HCT116 (cell line): ENCODE measurements at places on chromosomes 12 and 14. TPM values are rescaled to one million over a fixed set of nuclear protein-coding genes. Genes with fewer than 3 reads are reported as not detected.
A peak's percentile ranks its signal among the peaks of the same experiment; 100 is the strongest.

GRCh38 chr14:104440297-104440956 lies 139.1 kb upstream of the C14orf180 start:
- DNase-seq, result no peak

GRCh38 chr12:27367078-27367477 lies 34.4 kb downstream of the BMAL2 start:
- DNase-seq, result no peak

Gene NELL2
- 1.1 TPM for total RNA-seq

- DNase-seq, result no peak
Observed at GRCh38 chr12:27627123-27627852, 69.0 kb upstream of the REP15 start.

GRCh38 chr14:93245764-93246420 lies 38.8 kb downstream of the UBR7 start:
- DNase-seq, result no peak

Gene SLCO1A2
- 0.49 TPM for total RNA-seq

Gene ASPG
- not detected for total RNA-seq

DNA sequence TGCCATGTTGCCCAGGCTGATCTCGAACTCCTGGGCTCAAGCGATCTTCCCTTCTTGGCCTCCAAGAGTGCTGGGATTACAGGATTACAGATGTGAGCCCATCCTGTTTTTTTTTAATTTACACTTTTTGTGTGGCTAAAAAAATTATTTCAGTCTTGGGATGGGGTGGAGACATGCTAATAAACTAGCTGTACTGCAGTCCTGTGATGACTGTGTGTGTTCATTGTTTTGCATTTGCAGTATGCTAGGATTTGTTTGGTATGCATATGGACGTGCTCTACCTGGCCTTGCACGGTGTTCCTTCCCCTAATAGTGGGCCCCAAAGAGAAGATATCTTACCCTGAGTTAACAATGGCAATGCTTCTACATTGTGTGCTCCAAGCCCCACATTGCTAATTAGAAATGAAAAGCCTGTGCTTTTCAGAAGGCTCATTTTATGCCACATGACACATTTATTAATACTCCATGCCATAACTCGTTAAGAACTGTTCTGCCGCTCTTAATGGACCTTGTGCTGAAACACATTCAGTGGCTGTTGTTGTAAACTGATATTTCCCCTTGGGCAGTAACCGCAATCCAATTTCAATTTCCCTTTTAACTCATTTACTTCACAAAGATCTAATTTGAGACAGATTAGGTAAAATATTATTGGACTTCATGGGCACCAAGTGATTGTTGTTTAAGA lies 86.4 kb downstream of the SCN8A start:
- no peak for DNase-seq

- DNase-seq, result no peak
Observed at GRCh38 chr14:65731933-65732506, 319.5 kb downstream of the FUT8 start.

DNA sequence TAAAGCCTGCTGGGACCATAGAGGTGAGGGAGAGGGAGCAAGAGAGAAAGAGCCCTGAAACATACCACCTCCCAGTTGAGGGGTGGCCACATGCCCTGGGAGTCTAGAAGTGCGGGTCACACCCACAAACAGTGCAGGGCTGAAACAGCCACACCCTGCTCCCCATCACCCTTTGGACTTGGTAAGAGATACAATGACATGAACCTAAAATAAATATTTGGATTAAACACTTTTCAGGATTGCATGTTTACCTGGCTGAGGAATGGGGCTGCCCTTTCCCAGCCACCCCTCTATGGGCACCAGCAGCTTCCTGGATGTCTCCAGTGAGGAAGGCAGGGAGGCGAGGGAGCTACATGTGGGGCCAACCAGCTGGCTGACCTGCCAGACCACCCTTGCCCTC lies 39.0 kb upstream of the TC2N start:
- no peak for DNase-seq

DNA sequence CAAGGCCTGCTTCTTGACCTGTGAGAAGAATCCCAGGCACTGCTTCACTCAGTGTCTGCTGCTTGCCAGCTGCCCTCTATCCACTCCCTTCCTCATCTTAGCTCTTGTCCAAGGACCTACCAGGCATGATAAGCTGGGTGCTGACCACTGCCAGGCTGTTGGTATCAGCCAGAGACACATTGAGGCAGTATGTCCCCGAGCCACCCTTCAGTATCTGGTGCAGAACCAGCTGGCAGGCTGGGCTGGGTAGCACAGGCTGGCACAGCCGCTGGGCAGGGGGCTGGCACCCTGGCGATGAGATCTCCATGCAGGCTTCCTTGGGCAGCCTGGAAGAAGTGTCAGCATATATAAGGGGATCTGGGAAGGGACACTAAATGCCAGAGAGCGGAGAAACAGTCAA lies 10.5 kb downstream of the PMEL start:
- DNase-seq, result no peak

Gene CAPZA3
- not detected for total RNA-seq

- DNase-seq, result no peak
Observed at GRCh38 chr12:21451529-21451928, 14.1 kb downstream of the PYROXD1 start.

GRCh38 chr12:124289634-124290600 lies 5.0 kb upstream of the RFLNA start:
- no peak for DNase-seq

DNA sequence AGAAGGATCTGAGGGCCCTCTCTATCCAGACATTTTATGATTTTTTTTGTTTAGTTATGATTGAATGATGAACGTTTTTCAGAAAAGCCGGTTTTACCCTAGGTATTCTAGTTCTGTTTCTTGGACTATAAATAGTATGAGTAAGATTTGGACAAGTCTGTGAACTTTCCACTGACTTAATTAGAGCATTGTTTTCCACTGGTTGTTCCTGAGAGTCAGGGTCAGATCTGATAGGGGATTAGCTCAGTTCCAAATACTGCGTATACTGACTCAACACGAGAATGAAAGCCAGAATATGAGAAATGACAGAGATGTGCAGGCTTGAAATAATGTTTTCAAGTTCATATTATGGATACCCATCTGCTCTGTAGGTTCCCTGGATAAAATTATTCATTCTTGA lies 361.6 kb downstream of the AEBP2 start:
- DNase-seq, result no peak

Gene CISTR
- not detected for total RNA-seq

- DNase-seq, result no peak
Observed at GRCh38 chr12:16076970-16077522, 165.9 kb downstream of the DERA start.

GRCh38 chr14:87411370-87411769 lies 581.6 kb downstream of the GALC start:
- DNase-seq, result no peak

GRCh38 chr12:53985994-53986685 lies 1.2 kb downstream of the HOXC10 start:
- no peak for DNase-seq

Gene KRT72
- total RNA-seq, result 0.17 TPM

GRCh38 chr12:26571560-26571959 lies 261.4 kb downstream of the ITPR2 start:
- DNase-seq, result no peak

GRCh38 chr14:78446807-78447206 lies 276.6 kb downstream of the NRXN3 start:
- DNase-seq, result no peak

DNA sequence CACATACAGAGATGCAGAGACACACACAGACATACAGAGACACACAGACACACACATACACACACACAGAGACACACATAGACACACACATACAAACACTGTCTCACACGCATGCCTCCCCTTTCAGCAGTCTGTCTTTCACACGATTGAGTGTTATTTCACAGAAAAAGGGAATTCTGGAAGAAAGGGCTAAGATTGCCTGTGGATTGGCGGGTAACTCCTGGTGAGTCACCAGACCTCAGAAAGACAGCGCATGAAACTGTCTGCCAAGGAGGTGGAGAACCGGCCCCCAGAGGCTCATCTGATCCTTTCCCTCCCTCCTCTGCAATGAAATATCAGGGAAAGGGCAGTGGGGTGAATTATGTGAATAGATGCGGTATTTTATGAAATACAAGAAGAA lies 127.2 kb upstream of the GSC start:
- no peak for DNase-seq

Gene ERP27
- total RNA-seq, result 0.39 TPM

DNA sequence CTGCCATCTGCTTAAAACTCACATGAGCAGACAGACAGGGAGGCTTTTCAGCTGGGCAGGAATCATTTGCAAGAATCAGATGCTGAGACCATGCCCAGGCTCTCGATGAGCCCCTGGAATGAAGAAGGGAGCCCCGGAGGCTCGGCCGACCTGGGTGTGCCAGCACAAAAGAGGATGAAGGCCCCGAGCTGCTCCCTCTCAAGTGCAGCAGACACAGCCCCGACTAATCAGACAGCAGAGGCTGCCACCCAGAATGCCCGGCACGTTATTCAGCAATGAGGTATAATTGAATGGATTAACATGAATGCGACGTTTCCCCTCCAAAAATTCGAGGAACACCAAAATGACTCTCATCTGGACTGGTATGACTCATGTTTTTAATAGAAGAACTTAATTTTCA lies 58.9 kb downstream of the BCL11B start:
- no peak for DNase-seq

DNA sequence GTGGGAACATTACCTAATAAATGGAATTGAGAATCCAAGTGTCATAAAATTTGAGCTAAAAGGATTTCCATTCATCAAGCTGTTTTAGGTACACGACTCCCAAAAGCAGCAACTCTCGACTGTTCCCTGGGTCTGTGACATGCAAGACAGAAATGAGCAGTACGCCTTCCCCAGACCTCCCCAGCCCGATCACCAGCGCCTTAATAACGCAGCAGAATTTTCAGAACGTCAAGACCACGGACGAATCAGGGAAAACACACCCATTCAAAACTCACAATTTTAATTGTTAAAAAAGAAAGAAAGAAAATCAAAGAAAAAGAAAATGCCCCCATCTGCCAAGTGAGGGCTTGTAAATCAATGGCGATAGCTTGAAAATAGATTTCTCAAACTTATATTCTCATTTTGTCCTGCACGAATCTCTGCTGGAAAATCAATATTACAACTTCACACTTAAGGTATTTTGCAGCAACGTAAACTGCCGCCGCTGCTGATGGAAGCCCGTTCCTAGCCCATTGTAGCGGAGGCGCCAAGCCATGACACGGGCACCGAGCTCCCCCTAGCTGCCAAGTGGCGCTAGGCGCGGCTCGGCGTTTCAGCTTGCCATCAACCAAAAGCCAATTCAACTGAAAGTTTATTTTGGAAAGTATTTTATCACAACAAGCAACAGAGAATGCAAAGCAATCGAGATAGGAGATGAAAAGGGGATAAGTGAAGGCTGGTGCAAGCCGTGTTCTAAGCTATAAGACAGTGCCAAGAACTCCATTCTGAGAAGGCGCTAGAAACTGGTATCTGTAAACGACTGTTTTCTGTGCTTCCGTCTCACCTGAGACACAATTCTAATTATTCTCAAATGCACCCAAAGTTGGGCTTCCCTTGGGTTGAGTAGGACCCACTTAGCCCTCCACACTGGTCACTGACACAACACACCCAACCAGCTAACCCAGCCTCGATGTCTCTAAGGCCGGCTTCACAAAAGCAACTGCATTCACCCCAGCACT lies 5.5 kb downstream of the BCL11B start:
- DNase-seq, result peak; percentile 45

Gene CD9
- total RNA-seq, result 182 TPM

DNA sequence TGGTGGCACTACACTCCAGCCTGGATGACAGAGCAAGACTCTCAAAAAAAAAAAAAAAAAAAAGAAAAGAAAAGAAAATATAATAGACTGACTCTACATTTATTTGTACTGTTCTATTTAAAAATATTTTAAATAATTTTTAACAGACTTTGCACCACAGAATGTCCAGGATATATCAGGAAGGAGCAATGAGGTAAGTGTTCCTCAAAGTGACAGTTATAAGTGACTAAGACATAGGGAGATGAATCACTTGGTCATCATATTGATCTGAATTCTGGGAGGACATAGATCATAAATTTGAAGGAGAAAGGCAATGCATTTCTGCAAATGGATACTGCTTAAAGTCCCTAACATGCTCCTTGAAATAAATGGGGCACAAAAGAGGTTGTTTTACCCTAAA lies 221.5 kb downstream of the KCNC2 start:
- no peak for DNase-seq

Gene KLRD1
- total RNA-seq, result 0.27 TPM

GRCh38 chr12:57089271-57090245 lies 644 bp downstream of the NAB2 start:
- DNase-seq, result no peak

DNA sequence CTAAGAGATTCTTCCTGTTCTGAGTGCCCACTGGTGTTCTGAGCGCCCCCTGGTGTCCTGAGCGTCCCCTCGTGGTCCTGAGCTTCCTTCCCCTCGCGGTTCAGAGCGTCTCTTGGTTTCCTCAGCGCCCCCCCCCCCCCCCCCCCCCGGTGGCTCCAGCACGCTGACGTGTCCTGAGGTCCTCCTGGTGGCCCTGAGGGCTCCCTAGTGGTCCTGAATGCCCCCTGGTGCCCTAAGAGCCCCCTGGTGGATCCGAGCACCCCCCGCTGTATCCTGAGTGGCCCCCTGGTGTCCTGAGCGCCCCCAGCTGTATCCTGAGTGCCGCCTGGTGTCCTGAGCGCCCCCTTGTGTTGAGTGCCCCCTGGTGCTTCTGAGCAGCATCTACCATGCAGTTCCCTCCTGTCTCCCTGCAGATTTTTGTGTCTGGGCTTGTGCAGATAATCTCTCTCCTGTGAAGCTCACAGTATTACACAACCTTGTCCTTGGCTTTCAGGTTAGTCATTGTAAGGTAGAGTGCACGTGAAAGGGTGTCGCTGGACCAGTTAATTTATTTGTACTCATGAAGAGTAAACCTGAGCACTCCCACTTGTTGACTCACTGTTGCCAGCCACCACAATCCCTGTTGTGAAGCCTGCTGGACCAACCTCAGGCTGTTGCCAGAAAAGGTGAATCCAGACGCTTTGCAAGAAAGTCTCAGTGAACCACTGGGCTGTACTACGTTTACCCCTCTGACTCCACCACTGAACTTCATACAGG lies 1168.4 kb downstream of the TMEM121 start:
- DNase-seq, result no peak

GRCh38 chr12:117521346-117521745 lies 159.9 kb upstream of the NOS1 start:
- no peak for DNase-seq

DNA sequence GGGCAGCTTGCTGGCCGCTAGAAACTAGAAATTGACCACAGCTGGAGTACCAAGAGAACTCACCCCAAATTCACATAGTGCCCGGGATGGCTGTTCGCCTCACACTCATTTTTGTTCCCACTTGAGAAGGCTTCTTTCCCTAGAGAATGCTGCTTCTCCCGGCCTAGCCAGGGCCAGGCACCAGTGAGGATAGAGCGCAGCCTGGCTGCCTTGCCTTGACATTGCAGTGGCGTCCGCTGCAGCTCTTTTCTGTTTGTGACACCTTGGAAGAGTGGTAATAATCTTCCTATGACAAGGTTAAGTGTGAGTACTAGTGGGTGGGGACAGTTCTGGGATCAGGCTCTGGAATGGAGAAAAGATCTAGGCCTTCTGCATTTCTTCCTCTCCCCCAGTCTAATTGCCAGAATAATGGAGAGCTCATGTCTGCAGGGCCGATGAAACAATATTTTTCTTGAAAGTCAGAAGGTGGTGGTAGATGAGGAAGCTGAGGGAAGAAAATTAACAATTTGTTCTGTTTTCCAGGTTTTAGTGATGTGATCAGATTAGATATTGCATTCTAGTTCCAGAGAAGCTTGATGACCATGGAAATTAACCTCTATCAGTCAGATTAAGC lies 3.7 kb downstream of the TMEM253 start:
- DNase-seq, result peak; percentile 72

GRCh38 chr12:90940872-90941499 lies 14.0 kb downstream of the CCER1 start:
- peak; percentile 55 for DNase-seq

Gene B3GNT4
- 7.1 TPM for total RNA-seq
